A172 (cell line): ENCODE measurements at places on chromosomes 1 and 21. TPM values are rescaled to one million over a fixed set of nuclear protein-coding genes. Genes with fewer than 3 reads are reported as not detected.

The FCER1G gene
- not detected in 2 replicates for total RNA-seq

GRCh38 chr1:68136187-68136586 is 85.8 kb upstream of the DIRAS3 start:
- DNase-seq, result peak; percentile 27

DNA sequence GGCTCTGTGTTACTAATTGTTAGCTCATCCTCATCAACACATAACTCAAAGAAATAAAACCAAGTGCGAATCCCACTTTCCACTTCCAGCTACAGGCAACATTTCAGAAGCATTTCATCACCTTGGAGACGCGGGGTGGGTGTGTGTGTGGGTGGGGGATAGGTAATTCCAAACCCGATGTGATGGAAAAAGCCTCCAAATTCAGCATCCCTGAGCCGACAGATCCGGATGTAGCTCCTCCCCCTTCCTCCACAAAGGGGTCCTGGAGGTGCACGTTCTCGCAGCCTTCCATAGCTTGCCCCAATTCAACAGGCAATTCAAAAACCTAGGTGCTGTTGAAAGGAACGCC is 486 bp downstream of the HSPA13 start:
- DNase-seq, result no peak

DNA sequence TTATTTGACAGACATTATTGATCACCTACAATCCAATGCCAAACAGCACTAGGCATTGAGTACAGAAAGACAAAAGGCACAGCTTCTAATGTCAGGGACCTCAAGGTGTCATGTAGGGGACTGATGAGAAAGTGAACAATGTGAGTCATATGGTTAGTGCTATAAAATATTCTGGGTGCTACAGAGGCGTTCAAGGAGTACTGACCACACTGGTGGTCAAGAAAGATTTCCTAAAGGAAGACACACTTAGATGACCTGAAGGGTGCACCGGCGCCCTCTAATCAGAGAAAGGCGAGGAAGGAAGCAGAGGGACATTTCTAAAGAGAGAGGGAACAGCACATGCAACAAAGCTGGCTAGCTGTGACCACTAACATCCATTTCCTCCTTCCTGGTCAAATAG is 64.9 kb upstream of the F3 start:
- DNase-seq, result peak; percentile 57

DNA sequence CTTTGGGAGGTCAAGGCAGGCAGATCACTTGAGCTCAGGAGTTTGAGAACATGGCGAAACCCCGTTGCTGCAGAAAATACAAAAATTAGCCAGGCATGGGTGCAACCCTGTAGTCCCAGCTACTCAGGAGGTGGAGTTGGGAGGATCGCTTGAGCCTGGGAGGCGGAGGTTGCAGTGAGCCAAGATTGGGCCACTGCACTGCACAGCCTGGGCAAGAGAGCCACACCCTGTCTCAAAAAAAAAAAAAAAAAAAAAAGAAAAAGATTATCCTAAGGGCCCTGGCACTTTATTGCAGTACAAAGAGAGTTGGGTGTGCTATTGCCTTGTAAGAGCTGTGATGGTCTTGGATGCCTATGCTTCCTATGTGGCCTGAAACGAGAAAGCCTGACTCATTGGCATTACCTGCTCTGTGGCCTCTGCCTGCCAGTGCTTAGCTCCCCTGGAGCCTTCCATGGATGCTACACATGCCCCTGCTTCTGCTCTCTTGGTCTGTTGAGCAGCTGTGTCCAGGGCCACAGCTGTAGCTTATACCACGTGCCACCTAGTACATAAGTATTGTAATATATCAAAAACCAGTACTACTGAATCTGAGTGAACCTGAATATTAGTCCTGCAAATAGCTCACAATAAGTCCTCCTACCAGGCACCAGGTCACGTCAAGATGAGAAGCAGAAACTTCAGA is 45.8 kb downstream of the DNAJC6 start:
- DNase-seq, result no peak

DNA sequence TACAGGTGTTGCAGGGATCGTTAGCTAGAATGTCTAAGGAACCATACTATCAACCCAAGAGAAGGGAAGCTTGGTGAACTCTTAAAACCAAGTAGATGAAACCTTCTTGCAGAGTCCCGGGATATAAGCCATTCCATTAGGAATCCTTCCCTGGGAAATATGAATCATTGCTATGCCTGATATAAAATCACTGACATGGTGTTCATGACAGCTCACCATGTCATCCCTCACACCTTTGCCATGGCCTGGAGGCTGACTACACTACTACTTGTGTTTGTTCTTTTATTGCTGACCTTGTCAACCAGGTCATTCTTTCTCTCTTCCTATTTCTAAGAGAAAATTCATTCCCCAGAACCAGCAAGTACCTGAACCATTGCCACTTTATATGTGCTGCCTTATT is 12.1 kb downstream of the ST6GALNAC3 start:
- DNase-seq, result no peak
